ENCODE measurements at places on chromosomes 13 and 19.

DNA sequence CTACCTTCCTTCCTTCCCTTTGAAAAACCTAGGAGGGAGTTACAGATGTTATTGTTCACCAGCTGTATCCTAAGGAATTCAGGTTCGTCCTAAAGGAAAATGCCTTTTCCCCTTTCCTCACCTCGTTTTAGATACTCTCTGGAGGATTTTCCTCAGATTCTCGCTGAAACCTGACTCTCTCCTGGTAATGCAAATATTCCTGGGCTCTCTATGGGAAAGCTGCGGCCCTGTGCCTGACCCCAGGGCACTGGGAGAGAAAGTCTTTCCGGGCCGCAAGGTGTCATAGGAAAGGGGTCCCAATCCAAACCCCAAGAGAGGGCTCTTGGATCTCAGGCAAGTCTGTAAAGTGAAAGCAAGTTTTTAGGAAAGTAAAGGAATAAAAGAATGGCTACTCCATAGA is 13.1 kb upstream of the OR1M1 start:
- no peak for DNase-seq

GRCh38 chr13:46778890-46779289 is 18.1 kb downstream of the ESD start:
- DNase-seq: no peak

DNA sequence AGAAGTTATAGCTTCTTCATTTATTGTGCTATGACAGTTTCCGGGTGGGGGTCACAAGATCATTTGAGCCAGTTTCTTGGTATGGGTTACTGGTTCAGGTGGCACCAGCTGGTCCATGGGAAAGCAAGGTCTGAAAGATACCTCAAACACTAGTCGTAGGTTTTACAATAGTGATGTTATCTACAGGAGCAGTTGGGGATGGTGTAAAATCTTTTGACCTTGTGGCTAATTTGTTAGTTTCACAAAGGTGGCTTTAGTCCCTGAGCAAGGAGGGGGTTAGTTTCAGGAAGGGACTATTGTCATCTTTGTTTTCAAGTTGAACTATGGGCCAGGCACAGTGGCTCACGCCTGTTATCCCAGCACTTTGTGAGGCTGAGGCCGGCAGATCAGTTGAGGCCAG is 24.6 kb downstream of the CHST8 start:
- DNase-seq: no peak

DNA sequence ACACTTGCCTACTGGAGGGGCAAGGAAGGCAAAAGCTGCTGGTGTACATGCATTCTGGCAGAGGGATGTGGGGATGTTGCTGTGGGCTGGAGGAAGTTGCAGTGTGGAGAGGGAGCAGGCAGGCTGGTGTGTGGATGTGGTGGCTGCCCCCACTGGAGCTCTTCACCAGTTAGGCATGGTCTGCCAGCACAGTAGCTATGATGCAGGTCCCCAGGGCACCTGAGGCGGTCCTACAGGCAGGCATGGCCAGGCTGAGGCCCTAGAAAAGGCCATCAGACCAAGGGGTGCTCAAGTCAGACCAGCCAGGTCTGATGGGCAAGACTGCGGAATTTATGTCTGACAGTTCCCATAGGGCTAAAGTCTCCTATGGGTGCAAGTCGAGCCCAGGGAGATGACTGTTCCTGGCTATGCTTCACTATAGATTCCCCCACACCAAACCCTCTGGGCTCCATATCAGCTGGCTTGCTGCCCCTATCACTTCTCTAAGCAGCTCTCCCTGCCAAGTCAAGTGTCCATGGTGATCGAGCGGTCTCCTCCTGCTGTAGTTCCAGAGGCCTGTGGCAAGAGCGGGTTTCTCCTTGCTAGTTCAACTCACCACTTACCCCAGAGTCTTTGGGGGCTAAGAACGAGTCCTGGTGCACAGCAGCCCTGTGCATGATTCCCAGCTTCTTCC is 473.1 kb downstream of the TDRD3 start:
- no peak for DNase-seq

DNA sequence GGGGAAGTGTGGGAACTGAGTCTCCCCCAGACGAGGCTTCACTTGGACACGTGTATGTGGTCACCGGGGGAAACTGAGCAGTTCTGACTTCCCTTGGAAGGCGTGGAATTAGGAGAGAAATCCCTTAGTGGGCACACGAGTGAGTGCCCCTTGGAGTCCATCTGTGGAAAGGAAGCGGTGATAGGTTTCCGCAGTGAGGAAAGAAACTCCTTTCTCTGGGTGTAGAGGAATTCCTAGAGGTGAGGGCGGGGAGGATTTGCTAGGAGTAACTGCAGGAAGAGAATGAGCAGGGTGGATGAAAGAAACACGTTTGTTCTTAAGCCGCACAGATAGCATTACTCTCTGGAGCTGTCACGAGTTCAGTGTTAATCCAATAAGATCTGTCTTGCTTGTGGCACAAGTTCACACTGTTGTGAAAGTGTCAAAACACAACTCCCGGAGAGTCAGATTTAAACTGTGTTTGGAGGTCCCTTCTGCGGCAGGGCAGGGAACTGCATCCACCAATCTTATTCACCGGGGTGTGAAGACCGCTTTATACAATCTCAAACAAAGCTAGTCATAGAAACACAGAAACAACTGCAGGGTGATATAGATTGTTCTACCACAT is 1.2 kb downstream of the KL start:
- DNase-seq: peak; percentile 28

- DNase-seq: no peak
Observed at GRCh38 chr13:112651311-112651710, 38.5 kb upstream of the ATP11A start.

DNA sequence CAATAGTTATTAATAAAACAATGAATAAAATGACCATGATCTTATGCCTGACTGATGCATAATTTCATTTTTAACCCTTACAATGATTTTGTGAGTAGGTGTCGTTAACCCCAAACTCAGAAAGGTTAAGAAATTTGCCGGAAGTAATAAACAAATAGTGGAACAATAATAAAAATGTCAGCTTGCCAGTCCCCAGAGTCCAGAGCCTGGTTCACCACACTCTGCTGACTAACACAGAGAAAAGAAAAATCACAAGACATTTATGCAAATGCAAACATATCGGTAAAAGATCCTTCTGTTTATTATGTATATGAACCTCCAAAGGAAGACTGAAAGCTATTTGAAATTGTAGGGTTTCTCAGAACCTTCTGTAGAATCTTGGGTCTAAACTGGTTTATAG is 563.7 kb downstream of the EFNB2 start:
- DNase-seq: no peak

DNA sequence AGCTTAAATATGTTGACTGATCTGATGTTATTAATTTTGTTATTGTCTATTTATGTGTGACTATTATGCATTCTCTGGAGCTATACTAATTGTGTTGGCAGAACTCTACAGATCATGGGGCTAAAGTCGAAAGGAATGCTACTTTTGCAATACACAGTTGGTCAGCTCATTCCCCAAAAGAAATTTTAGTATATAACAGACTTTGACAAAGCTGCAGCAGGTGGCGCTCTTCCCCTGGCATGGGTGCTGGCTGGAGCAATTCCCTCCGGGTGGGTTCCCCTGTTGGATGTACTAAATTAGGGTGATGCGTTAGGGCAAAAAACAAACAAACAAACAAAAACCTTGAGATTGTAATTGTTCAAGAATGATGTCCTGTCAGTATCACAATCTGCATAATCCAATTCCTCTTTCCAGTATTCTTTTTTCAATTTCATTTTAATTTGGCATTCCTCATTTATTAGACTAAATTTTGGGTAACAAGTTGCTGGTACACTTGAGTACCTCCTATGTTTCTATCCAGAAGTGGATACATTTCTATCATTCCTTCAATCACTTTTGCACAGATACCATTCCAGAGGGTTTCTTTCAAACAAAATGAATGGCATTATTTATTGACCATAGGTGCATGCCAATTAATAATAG is 322.8 kb upstream of the EDNRB start:
- no peak for DNase-seq

Measured in frontal cortex (tissue), 4 donors.